ENCODE measurements at places on chromosomes 3 and 15.

- no peak for DNase-seq
These were observed 32.5 kb downstream of the DMXL2 start for GRCh38 chr15:51589881-51590568.

GRCh38 chr3:157626817-157627216 lies 123.6 kb upstream of the VEPH1 start:
- DNase-seq: no peak

DNA sequence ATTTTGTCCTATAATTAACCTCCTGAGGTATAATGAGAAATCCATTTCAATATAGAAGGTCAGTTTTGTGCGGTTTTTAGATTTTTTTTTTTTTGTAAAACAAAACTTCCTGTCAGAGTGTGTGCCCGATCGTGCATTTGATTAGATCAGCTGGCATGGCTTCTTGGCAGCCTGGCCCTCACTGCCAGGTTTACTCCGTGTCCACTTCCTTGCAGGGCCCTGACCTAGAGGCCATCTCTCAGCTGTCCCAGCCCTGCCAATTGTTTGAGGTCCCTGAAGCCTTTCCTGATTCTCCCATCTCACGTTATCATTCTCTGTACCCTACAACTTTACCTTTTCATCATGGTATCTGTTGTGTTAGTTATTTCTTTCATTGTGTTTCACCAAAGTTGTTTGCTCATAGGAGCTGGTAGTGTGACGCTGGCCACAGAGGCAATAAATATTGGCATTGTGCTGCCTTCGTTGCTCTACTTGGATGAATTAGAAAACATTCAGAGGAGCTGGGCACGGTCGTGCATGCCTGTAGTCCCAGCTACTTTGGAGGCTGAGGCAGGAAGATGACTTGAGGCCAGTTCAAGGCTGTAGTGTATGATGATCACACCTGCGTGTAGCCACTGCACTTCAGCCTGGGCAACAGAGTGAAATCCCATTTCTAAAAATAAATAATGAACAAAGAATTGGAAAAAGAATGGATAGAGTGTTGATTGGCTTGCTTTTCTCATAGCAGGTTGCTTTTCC lies 202.0 kb downstream of the GHSR start:
- DNase-seq: no peak

DNA sequence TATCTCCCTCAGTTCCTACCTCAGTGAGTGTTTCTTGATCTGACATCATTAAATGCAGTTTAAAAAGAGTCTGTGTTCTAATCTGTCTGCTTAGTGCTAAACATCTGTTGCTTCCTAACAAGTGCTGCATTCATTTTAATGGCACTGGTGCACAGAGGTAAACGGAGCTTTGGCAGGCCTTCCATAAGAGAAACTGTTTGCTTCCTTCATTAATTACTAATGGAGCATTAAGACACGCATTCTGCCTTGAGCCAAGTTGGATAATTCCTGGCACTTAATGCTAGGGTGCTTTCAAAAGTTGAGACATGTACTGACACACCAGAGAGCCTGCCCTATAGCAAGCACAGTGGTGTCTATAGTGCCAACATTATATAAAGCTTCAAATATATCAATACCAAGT lies 34.7 kb downstream of the SCG5 start:
- DNase-seq: no peak

- no peak for DNase-seq
These were observed 84.7 kb downstream of the ETV5 start for GRCh38 chr3:186024210-186024609.

GRCh38 chr3:172065967-172066762 lies 26.8 kb downstream of the FNDC3B start:
- no peak for DNase-seq

DNA sequence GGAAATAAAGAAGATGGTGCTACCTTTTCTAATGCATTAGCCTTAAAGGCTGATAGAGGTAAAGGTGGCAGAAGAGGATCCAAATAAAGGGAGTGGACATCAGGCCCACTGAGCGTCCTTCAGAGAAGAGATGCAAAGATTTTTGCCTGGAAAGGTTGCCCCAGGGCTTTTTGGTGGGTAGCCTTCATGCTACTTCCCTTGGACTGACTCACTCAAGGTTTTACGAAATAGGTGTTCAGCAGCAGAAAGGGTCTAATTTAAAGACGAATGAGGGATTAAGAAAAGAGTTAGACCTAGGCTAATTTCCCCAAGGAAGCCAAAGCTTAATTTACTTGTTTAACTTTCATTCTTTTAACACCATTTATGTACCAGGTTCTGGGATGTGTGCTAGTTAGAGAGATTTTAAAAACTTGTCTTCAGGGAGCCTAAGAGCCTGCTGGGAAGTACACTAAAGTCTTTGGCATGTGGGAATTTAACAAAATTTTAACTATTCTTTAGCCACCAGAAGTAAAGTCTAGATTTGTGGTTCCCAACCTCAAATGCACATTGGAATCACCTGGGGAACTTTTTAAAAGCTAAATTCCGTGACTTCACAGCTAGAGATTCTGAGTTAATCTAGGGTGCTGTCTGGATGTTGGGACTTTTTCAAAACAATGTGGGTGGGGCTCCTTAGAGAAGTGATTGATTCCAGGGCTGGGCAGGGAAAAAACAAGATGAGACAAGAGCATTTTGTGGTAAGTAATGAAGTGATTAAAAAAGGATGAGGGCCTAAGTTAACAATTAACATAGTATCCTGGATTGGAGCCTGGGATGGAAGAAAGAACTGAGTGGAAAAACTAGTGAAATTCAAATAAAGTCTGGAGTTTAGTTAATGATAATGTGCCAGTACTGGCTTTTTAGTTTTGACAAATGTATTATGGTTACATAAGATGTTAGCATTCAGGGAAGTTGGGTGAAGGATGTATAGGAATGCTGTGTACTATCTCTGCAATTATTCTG lies 3.4 kb downstream of the IL20RB start:
- no peak for DNase-seq

- DNase-seq: no peak
These were observed 629.2 kb upstream of the AGTR1 start for GRCh38 chr3:148068466-148068865.

DNA sequence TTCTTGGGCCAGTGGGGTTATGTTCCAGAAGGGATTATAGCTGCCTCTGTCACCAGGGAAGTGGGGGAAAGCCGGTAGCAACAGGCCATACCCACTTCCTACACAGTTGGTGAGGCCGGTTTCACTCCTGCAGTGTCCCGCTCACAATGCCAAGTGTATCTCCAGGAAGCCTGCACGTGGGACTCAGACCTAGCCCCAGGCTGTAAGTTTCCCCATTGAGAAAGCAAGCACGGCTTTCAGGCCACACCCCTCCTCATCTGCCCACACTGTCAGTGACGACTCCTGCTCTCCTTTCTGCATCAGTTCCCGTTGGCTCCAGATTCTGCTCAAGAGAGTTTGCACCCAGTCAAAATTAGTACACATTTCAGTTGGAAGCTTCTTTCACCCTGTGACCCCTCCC lies 51.6 kb upstream of the CPOX start:
- no peak for DNase-seq

GRCh38 chr15:63059075-63059474 lies 16.5 kb downstream of the TPM1 start:
- DNase-seq: no peak

GRCh38 chr15:94602754-94603470 lies 371.6 kb downstream of the MCTP2 start:
- DNase-seq: no peak

DNA sequence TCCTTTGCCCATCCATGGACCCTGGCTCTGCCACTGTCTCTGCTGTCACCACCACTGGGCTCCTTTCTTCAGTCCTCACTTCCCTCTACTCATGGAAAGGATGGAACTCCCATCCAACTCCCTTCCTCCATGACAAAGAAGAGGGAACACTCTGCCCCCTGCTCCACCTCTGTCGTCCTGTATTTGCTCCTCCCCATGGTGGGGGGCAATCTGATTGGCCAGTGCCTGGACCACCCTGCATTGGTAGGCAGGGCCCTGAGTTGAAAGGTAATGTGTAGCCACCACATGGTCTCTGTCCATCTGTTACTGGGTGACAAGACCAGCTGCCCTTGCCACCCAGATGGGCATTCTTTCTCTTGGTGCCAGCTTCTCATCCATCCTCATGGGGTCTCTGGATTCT lies 20.7 kb upstream of the HEG1 start:
- no peak for DNase-seq

GRCh38 chr3:155941354-155941753 lies 70.9 kb downstream of the GMPS start:
- no peak for DNase-seq

DNA sequence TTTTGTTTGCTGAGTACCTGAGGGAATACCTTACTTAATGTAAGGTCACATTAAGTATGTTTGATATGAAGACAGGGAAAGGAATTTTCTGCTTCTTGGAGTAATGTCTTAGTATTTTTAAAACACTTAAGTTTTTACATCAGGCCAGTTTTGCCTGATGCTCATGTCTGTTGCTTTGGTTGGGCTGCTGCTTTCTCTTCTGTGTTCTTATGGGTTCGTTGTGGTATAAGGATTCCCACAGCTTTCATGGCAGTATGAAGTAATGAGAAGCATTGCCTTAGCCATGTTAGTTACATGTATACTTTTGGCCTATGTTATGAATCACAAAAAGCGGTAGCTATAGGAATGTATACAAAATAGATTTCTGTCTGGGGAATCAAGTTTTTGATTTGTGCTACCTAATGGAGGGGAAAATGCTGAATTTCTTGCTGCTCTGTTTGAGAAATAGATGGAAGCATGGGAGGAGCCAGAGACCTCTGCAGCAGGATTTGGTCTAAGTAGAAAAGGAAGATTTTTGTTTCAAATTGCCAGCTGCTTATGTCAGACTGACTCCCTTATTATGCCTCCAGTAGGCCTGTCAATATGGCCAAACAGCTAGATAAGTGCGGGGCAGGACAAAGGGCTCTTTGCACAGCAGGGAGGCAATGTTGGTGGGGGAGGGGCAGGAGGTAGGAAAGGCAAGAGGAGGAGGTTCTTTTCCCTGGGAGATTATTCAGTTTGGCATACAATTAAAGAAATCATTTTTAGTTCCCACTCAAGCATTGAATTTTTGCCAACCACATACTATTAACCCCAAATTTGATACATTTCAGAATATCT lies 5.2 kb downstream of the SETD5 start:
- DNase-seq: no peak

DNA sequence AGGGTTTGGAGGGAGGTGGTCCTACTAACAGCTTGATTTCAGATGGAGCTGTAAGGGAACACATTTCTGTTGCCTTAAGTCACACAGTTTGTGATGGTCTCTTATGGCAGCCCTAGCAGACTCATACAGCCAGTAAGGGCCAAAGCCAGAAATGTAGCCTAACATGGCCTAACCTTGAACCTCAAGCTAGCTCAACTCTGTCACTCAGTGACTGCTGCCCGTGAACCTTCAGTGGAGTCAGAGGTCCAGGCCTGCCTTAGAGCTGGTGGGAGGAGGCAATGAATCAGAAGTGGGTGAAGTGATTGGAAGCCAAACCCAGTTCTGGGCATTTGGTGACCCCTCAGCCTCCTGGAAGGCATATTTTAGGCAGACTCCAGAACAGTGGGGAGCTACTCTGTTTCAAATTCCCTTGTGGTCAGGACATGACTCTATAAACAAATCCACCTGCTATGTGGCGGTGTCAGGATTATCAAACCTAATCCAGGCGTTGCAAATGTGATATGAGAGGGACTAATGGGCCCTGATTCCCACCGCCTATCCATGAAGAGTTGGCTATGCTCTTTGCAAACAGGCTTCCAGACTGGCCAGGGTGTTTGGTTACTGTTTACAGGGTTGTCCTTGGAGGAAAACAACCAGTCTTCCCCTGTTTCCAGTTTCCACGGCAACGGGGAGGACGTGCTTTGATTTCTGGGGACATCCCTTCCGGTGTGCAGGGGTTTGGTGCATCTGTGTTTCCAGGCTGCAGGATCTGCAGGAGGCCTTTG lies 105.9 kb upstream of the AGBL1 start:
- DNase-seq: no peak

GRCh38 chr3:127399154-127399553 lies 111.3 kb upstream of the PRR20G start:
- no peak for DNase-seq

- no peak for DNase-seq
These were observed at the start of gene SH2D7 for GRCh38 chr15:78092261-78093041. Gene SH2D7, plus strand, starts transcription at chr15:78092561. Its CDS starts 24 bp downstream, at chr15:78092585.

DNA sequence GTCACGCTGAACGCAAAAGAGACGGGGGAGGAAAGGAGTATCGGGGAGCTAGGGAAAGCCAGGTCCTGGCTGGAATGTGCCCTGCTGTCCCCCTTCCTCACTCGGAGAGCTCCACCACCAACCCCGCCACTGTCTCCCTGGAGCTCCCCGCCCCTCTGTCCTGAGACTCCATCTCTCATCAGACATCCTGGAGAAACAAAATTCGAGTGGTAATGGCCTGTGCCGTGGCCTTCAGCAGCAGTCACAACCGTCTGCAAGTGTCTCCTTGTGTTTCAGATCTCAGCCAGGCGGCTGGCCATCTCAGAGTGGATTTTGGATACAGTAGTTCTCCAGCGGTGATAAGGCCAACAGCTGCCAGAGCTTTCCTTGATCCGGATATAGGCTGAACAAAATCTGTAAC lies 76.9 kb downstream of the OCA2 start:
- DNase-seq: no peak

GRCh38 chr3:169863458-169863899 lies 6.3 kb downstream of the LRRC31 start:
- peak; percentile 11 for DNase-seq

GRCh38 chr15:29050870-29051269 lies 165.1 kb downstream of the APBA2 start:
- DNase-seq: no peak

DNA sequence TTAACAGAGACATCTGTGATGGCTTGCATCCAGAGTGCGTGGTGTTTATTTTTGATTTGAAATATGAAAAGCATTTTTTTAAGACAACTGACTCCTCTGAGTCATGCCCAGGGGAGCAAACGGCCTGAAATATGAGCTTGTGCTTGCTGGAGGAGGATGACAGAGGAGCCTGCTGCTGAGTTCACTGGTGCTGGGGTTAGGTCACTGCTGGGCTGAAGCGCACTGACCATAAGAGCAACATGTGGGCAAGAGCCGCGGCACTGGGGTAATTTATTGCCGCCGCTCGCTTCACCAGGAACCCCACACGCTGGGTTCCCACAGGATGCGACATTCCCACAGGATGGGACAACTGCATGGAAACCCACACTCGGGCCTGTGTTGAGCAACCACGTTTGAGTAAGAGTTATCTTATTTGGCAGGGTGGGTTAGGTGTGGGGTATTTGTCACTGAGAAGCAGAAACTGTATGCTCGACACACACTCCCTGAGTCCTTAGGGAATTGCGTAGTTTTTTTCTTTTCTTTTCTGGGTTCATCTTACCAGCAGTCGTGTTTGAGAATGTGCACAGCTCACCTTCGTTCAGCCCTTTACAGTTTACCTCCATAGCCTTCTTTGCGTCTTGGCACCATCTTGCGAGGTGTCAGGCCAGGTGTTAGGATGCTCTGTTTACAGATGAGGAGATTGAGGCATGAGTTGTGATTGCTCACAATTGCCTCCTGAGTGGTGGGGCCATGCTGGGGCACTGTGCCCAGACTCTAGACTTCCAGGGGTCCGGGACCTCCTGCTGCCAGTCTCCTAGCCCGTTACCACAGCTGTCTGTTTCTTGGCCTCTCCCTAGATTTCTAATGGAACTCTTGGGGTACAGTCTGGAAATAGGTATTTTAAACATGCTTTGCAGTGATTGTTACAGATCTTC lies 60.4 kb downstream of the SMAD3 start:
- DNase-seq: no peak

DNA sequence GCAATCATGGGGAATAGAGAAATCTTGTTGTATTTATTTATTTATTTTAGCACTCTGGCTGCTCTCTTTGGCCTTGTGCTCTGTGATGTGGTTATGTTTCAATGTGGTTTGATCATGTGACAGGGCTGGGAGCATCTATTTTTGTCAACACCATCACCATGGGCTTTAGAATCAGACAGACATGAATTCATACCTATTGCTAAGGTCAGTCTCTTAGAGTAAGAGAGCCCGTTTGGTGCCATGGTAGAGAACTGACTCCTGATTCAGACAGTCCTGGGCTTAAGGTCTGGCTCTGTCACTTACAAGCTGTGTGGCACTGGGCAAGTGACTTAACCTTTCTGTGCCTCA lies 157.0 kb downstream of the RYR3 start:
- DNase-seq: no peak

All from stimulated activated CD8-positive, alpha-beta memory T cell treated with anti-CD3 and anti-CD28 coated beads, Interleukin-2, amount 100 ng/mL, for 1 hour (primary cell).